PC-3 (cell line): ENCODE measurements at places on chromosomes 7 and 10. TPM values are rescaled to one million over a fixed set of nuclear protein-coding genes. Genes with fewer than 3 reads are reported as not detected.

SLC18A2 gene
- not detected in 2 replicates for total RNA-seq

- H3K27ac ChIP-seq = no peak overlapping the region
- H3K4me1 ChIP-seq = no peaks in the 10 kb centered on the region
- H3K4me3 ChIP-seq = no peak overlapping the region
- no peak for DNase-seq
- H3K36me3 ChIP-seq = no peaks in the 10 kb centered on the region
- H3K27me3 ChIP-seq = no peaks in the 10 kb centered on the region
These were observed 42.2 kb upstream of the FZD9 start for GRCh38 chr7:73391396-73391795.

DNA sequence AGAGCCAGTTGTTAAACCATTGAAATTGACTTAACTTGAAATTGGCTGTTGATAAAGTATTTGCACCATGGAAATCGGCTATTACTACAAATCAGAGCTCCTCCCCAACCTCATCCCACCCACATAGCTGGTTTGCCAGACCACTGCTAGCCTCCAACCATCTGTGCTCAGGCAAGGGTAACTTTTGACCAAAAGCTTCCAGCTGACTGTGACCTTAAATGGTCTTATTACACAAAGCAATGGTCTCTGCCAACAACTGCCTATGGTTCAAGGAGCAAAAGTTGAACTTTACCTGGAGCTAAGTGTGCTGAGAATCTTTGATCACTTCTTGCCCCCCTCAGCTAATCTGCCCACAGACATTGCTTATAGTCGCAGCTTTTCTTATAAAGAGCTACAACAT is 48.5 kb upstream of the ADRB1 start:
- no peaks in the 10 kb centered on the region for H3K36me3 ChIP-seq
- no peaks in the 10 kb centered on the region for H3K27me3 ChIP-seq
- H3K4me3 ChIP-seq = no peak overlapping the region
- no peak for DNase-seq

DNA sequence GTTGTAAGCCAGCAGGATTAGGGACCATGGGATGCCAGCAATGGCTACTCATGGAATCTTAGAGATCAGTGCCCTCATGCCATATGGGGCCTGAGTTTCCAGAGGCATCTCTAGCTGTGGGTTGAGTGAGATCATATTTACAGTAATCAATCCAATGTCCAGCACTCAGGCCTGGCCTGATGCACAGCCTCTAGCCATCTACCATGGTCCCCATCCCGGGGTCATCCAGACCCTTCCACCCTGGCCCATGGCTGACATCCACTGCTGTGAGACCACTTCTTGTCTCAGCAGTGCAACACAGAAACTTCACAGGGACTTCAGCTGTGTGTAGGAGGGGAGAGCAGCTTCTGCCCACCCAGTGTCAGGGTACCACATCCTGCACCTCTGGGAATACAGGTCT is 6.5 kb upstream of the ADCY1 start:
- DNase-seq = no peak
- no peaks in the 10 kb centered on the region for H3K4me1 ChIP-seq
- H3K27ac ChIP-seq = no peak overlapping the region
- no peaks in the 10 kb centered on the region for H3K36me3 ChIP-seq

- H3K27me3 ChIP-seq = no peaks in the 10 kb centered on the region
- DNase-seq = no peak
- no peaks in the 10 kb centered on the region for H3K36me3 ChIP-seq
- peak overlapping the region; percentile 86 for H3K4me3 ChIP-seq
These were observed 759 bp downstream of the DNAJB12 start for GRCh38 chr10:72353965-72354355.

DNA sequence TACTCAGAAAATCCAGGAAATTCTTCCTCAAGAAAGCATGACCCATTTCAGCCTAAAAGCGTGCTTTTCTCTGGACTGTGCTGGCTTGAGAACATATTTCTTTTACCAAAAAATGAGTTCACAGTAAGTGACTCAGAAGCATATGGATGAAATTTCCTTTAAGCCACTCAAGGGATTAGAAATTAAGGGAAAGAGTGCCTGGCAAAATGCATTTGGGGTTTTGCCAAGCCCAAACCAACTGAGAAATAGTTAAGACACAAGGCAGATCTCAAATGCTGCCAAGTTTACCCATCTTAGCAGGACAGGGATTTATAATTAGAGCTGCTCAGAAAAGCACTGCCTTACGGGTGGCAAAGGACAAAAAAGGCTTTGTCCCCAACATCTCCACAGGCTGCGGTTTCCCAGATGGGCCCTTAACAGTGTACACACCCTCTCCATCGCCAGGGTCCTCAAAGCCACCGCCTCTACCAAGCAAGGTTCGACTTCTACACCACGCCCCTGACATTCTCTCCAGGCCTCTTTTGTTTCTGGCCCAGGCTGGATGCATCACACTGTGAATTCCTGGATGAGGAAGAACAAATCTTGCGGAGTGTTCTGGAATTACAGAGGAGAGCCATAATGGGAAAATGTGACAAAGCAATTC is 30.1 kb upstream of the CDHR3 start:
- no peaks in the 10 kb centered on the region for H3K27me3 ChIP-seq
- DNase-seq = no peak
- H3K4me1 ChIP-seq = peaks cover 7% of the 10 kb centered on the region; the same call in 1 of the 2 replicates
- no peak overlapping the region for H3K27ac ChIP-seq
- no peak overlapping the region for H3K4me3 ChIP-seq

GRCh38 chr10:87740254-87740655 is 77.8 kb downstream of the ATAD1 start:
- DNase-seq = peak; percentile 69
- no peak overlapping the region for H3K4me3 ChIP-seq
- peaks cover 14% of the 10 kb centered on the region for H3K4me1 ChIP-seq
- H3K36me3 ChIP-seq = no peaks in the 10 kb centered on the region
- no peaks in the 10 kb centered on the region for H3K27me3 ChIP-seq
- peak overlapping the region; percentile 23; the same call in 1 of the 2 replicates for H3K27ac ChIP-seq

GRCh38 chr7:147296986-147297385 is 1180.4 kb downstream of the CNTNAP2 start:
- H3K27me3 ChIP-seq = no peaks in the 10 kb centered on the region
- no peak overlapping the region for H3K4me3 ChIP-seq
- H3K36me3 ChIP-seq = no peaks in the 10 kb centered on the region
- peaks cover 22% of the 10 kb centered on the region for H3K4me1 ChIP-seq
- DNase-seq = peak; percentile 41
- H3K27ac ChIP-seq = no peak overlapping the region
